Right ventricle myocardium superior (tissue), 1 donor: ENCODE measurements at places on chromosomes 2 and 18. TPM values are rescaled to one million over a fixed set of nuclear protein-coding genes. Genes with fewer than 3 reads are reported as not detected.

GRCh38 chr2:140057928-140058327 lies 1277.7 kb upstream of the NXPH2 start:
- no peak for DNase-seq

DNA sequence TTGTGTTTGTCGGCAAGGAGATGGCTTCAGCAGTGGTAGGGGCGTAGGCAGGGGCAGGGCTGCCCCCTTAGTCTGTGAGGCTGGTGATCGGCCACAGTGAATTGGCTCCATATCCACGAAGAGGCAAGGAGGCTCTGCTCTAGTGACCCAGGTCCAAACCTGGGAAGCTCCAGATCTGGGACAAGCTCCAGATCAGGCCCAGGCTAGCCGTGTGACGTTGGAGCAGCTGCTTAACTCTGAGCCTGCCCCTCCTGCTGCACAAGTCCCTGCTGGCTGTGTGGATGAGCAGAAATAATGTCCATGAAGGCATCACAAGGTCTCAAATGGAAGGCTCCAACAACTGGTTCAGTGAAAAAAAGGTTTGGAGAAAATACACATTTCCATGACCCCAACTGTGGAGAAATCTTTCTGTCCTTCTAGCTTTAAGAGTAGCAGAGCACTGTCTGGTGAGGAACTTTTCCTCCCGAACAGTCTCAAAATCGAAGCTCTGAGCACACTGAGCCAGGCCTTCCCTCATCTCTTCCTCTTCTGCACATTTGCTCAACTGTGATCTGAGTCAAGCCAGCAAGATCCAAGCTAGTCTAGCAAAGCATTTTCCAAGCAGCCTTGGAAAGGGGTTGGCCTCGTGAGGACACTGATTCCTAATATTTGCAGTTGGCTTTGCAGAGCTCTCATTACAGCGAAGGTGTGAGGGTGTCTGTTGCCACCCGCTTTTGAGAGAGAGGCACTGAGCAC lies 67.0 kb upstream of the TCF7L1 start:
- no peak for DNase-seq

DNA sequence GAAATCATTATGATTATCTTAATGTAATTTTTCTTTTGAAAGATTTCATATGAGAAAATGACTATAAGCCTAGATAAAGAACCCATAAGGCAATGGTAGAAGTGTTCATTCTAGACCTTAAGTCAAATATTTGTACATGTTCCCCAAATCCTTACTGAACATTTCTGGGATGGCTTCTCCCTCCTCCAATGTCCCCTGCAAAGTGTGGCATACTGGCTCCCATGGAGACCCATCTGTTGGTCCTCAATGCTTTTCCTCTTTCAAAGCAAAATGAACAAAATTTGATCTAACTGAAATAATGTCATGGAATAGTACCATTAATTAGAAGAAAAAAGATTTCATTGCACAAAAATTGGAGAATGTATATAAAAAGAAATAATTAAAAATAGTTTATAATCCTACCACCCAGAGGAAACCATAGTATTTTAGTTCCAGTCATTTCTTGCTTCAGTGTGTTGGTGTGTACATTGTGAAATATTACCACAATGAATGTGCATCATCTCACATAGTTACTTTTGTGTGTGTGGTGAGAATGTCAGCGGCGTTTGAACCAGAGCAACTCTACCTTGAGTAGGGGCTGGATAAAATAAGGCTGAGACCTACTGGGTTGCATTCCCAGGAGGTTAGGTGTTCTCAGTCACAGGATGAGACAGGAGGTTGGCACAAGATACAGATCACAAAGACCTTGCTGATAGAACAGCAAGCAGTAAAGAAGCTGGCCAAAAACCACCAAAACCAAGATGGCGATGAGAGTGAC lies 181.3 kb downstream of the UXS1 start:
- no peak for DNase-seq

DNA sequence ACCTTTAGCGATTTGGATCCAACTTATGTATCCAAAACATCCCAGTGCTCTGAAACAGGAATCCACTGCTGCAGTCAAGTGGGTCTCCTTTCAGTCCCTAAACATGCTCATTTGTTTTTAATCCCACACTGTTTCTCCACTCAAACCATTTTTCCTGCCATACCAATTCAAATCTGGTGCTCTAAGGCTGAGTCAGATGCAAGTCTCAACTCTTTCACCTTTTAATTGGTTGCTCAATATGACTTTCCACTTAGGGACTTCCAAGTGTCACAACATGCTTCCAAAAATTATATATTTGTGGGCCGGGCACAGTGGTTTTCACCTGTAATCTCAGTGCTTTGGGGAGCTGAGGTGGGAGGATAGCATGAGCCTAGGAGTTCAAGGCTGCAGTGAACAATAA lies 113.4 kb upstream of the TANK start:
- no peak for DNase-seq

Gene ME2
- 92.6 TPM for total RNA-seq

Gene LYG2
- total RNA-seq = not detected

Gene EFHD1
- total RNA-seq = 24.3 TPM
